Left hindlimb (tissue), 1 donor: ENCODE measurements at places on chromosomes 13 and 19.

DNA sequence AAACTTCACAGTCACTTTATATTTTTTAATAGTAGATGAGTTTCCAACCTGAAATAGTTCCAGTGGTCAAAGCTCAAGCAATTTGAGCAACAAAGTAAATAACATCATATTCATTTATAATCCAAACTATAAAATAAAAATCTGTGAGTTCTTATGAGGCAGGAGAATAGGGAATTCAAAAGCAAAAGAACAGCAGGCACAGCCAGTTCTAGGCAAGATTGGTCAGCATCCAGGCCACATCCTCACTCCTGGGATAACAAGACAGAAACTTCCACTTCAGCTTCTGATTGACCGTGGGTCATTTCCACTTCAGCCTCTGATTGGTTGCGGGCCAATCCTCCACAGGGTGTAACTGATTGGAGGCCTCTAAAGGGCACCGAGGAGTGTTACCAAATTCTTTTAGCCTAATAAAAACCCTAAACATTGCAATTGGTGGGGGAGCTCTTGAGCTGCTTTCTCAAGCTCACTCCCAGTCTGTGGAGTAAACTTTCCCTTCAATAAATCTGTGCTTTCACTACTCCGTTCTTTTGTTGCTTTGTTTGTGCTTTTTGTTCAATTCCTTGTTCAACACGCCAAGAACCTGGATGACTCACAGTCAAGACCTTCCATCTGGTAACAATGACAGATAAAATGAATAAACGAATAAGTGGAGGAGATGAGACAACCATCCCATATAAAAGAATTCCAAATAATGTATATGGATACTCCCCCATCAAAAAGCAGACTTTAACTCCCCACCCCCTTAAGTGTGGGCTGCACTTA is 42.6 kb upstream of the AMER2 start:
- DNase-seq: no peak

- peak; percentile 83 for DNase-seq
Observed at GRCh38 chr19:19105365-19106055, 32.8 kb downstream of the TMEM161A start.

GRCh38 chr13:71831716-71832115 is 35.3 kb downstream of the DACH1 start:
- no peak for DNase-seq

DNA sequence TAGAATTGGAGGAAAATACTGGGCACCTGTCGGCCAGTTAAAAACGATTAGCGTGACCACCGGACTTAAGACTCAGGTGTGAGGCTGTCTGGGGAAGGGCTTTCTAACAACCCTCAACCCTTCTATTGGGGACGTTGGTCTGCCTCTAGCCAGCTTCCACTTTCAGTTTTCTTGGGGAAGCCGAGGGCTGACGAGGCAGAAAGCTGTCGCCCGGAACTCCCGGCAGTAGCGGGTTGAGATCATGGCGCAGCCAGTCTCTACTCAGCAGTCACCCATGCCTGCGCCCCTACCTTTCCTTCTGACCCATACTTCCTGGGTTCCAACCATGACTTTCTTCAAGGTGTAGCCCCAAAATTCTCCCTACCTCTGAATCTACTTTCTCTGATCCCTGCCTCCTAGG is 1424.1 kb downstream of the SLITRK1 start:
- no peak for DNase-seq

DNA sequence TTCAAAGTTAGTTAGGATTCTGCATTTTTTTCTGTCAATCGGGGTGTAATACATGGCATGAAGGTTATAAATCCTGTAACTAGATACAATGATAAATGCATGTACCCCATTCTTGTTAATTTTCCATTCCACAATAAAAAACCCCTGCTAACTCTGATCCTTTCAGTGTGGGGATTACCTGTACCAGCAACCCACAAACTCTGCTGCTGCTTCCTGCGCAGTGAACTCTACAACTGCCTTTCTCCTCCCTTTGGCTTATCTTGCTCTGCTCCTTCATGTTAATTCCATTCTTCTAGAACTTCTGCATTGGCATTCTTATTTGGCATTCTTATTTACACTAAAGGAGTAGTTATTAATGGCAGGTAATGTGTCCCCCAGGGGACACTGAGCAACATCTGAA is 273.1 kb downstream of the KLF12 start:
- DNase-seq: no peak

GRCh38 chr13:71499944-71500514 is 367.0 kb downstream of the DACH1 start:
- DNase-seq: no peak

DNA sequence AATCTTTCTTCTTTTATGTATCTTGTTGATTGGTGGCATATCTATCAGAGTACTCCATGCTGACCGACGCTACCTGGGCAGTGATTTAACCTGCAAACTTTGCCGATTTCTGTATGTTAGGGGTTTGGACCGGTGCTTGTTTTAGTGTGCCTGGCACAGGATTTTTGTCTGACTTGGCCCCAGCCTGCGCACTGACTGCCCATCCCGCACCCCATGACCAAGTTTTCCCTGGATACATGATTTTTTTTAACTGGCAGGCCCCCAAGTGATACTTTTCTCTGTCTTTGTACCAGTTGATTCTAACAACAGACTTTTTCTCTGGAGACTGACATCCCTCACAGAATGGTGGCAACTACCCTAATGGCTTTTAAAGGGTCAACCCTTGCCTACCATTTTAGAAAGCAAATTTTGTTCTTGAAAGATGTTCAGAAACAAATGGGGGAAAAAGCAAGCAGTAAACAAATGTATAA is 69.0 kb upstream of the C1QTNF9B start:
- no peak for DNase-seq

DNA sequence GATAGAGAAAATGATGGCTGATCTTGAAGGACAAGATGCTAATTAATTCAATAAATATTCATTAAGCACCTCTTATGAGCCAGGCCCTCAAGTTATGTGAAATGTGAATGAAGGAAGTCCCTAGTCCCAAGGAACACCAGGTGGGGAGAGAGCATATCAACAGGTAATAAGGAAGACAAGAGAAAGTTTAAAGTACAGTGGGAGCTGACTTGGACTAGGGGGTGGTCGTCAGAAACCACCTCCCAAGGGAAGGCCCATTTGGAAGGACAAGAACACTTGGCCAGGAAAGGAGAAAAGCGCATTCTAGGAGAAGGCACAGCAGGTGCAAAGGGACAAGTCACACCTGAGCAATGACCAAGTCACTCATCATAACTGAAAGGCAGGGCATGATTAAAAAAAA is 72.7 kb downstream of the DOCK9 start:
- DNase-seq: no peak

DNA sequence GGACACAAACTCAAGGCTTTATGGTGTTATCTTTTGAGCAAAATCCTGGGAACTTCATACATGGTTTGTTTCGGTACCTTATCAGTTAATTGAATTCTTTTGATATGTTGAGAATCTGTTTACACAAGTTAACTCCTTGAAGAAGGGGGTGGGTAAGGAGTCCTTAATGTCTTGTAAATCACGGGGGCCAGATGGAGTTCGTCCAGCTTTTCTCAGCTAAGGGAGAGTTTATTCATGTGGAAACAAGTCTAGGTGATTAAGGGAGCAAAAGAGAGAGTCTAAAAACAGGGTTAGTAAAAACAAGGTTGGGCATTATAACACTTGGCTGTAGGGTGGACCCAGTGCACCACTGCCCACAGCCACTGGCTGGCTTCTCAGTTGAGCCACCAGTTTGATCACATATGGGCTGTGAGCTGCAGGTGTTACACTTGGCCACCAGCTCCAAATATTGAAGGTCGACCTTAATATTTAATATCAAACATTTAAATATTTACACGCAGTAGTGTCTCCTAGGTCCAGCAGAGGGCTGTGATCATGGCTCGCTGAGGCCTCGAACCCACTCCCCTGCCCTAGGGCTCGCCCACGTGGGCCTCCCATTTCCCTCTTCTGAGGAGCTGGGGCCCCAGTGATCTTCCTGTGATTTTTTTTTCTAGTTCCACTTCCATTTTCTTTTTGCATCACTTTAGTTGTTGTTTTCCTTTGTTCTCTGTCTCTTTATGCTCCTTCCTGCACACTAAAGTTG is 21.0 kb upstream of the ZNF43 start:
- no peak for DNase-seq

DNA sequence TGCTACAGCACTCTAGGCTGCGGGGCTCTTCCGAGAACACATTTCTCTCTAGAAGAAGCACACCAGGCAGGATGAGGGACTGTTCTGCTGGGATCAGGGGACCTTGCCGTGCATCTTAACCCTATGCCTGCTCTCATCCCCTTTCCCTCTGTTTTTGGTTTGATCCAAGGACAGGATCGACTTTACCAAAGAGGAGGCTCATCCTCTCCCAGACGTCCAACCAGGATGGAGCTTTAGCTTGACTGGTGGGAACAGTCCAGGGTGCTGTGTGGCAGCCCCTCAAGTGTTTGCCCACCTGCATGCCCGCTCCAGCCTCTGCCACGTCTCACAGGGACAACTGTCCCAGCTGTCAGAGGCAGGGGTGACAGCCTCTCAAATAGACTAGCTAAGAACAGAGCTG is 42.3 kb upstream of the KCTD15 start:
- no peak for DNase-seq

DNA sequence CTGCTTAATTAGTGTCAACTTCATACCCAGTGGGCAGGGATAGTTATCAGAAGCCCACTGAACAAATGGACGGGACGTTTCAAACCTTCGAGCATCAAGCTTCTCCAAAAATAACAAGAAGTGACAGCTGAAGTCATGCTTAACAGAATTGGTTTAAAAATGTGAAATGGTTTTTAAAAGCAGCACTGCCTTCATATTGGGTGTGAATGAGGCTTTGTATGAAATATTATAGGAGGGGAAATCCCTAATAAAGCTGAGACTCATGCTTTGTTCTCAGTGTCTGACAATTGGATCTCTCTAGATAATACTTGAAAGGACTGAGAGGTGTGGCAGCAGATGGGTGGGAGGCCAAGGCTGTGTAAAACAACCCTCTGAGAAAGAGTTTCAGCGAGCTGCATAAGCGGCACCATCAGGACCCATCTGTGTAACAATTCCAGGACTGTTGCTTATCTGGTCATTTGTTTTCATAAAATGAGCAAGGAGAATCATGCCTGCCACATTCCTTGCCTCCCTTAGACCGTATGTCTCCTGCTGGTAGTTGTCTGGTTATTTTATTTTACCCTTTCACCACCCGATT is 667.7 kb downstream of the DIAPH3 start:
- DNase-seq: no peak

DNA sequence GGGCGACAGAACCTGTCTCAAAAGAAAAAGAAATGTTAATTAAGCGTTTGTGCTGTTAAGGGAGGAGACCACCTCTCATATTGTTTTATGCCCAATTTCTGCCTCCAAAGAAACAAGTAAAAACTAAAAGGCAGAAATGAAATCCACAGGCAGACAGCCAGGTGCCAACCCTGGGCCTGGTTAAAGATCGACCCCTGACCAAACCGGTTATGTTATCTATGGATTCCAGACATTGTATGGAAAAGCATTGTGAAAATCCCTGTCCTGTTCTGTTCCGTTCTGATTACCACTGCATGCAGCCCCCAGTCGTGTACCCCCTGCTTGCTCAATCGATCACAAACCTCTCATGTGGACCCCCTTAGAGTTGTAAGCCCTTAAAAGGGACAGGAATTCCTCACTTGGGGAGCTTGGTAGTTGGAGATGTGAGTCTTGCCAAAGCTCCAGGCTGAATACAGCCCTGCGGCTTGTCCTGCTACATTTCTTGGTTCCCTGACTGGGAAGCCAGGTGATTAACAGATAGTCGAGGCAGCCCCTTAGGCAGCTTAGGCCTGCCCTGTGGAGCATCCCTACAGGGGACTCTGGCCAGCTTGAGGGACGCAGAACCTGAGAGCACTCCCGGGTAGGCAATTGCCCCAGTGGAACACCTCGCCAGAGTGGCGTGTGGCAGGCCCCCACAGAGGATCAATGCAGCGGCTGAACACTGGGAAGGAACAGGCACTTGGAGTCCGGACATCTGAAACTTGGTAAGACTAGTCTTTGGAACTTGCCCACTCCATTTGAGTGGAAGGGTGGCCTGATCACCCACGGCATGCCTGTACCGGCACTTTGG is 748 bp upstream of the ZNF552 start:
- no peak for DNase-seq

DNA sequence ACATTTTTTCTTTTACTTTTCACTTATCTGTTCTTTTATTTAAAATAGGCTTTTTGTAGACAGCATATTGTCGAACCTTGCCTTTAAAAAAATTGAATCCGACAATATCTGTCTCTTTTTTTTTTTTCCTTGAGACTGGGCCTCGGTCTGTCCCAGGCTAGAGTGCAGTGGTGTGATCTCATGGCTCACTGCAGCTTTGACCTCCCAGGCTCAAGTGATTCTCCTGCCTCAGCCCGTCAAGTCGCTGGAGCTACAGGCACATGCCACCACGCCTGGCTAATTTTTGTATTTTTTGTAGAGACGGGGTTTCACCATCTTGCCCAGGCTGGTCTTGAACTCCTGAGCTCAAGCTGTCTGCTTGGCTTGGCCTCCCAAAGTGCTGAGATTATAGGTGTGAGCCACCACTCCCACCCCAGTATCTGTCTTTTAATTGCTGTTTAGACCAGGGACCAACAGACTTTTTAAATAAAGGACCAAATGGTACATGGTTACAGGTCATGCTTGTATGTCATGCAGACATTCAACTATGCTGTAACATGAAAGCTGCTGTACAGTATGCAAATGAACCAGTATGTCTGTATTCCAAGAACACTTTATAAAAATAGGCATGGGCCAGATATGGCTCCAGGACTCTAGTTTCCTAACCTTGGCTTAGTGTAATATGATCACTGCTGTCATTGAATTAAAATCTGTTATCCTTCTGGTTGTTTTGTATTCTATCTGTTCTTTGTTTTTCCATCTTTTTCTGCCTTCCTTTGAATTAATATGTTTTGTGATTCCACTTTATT is 80.3 kb downstream of the GJA3 start:
- DNase-seq: no peak

- DNase-seq: no peak
Observed at GRCh38 chr19:12996406-12997094, 1.3 kb downstream of the NFIX start.

GRCh38 chr13:28820099-28821051 is at the start of gene MTUS2:
MTUS2 (plus strand) TSS chr13:28820339.
- DNase-seq: no peak

GRCh38 chr19:3333662-3334061 is 32.7 kb upstream of the NFIC start:
- DNase-seq: no peak

- DNase-seq: peak; percentile 72
Observed at GRCh38 chr19:18741124-18742121, 49.7 kb downstream of the COMP start.

GRCh38 chr13:79846386-79846785 is 365.4 kb downstream of the NDFIP2 start:
- DNase-seq: no peak
